ENCODE measurements at places on chromosomes 7 and 10.
A peak's percentile ranks its signal among the peaks of the same experiment; 100 is the strongest.

GRCh38 chr7:84317536-84317935 is 122.9 kb upstream of the SEMA3A start:
- DNase-seq, result no peak

DNA sequence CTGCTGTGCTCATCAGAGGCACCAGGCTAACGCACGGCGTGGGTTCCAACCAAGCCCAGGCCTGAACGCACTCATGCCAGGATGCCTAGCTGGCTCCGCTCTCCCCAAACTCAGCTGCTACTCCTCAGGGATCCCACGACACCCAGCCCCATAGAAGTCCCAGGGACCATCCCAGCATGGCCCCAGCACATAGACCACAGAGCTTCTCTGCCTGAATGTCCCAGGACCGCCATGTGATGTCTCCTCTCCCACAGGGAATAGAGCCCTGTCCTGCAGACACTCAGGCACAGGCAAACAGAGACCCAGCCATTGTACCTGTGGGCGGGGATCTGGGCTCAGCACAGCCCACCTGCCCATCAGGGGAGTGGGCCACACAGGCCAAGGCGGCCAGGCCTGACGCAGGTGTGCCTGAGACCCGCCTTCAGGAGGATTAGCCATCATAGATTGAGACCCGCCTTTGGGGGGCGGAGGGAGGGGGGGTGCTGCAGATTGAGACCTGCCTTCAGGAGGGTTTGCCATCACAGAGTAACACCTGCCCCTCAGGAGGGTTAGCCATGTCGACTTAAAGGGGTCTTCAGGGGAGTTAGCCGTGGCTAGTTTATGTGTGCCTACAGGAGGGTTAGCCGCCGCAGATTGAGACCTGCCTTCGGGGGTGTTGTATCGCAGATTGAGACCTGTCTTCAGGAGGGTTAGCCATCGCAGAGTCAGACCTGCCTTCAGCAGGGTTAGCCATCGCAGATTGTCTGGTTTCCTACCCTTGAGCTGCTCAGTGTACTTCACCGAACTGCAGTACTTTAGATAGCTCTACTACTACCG is 29.0 kb downstream of the RASGEF1A start:
- no peak for DNase-seq

DNA sequence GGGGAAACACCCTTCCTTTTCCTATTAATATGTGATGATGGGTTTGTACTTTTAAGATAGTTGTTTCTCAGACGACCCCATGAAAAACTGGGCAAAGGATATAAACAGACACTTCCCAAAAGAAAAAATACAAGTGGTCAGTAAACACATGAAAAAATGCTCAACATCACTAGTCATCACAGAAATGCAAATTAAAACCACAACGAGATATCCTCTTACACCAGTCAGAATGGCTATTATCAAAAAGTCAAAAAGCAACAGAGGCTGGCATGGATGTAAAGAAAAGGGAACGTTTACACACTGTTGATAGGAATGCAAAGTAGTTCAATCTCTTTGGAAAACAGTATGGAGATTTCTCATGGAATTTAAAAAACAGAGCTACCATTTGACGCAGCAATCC is 111.4 kb upstream of the ZEB1 start:
- no peak for DNase-seq

DNA sequence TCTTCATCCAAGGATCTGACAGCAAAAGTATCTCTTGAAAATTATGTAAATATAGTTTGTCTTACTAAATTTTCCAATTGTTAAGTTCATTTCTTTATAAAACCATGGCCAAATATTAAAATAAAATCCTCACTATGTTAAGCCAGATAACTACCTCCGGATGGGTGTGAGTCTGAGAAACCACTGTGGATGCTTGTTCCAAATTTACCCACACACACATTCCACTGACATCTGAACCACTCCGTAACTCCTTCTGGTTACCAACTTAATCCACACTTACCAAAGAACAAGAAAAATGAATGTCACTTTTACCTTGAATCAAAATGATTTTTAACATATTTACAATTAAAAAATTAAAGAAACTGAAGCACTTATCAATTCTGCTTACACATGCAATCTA is 19.7 kb downstream of the CYTH3 start:
- no peak for DNase-seq

DNA sequence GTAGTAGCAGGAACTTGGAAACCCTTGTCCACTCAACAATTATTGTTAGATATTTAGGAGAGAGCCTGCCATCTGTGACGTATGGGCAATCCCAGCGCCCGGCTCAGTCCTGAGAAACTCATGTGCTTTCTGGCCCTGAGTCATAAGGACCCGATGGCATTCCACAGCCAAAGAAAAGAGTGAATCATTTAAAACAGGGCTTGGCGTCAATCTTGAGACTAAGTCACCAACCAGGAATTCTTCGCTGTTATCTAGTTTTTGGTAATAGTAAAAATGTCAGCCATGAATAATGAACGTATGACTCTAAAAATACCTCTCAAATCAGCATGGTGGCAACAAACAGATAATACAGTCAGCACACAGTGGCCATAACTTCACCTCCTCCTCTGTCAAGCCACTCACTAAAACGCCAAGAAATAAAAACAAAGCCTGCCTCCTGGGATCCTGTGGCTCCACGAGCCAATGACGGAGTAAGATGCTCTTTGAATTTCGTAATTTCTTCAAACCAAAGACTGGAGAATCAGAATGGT is 140.8 kb downstream of the ADAM12 start:
- DNase-seq, result no peak

- DNase-seq, result peak; percentile 53
These were observed 2.3 kb downstream of the MINPP1 start for GRCh38 chr10:87506956-87507355.

GRCh38 chr10:68223535-68224165 is 8.3 kb downstream of the ATOH7 start:
- no peak for DNase-seq

DNA sequence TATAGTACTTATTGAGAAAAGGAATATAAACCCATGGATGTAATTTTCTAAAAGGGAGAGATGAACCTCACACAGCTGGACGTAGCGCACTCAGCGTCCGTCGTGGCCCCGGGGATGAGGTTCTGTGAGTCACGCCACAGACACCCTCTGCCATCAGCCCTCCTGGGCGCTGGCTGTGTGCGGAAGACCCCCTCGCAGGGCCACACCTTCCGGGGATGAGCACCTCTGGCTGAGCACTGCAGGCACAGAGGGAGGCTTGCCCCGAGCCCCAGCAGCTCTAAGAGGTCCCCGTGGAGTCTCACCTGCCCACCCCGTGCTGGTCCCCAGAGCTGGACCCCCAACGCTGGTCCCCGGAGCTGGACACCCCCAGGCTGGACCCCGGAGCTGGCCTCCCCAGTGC is 215.8 kb downstream of the PTPRN2 start:
- no peak for DNase-seq

- DNase-seq, result peak; percentile 63
These were observed 7.4 kb downstream of the IGF2BP3 start for GRCh38 chr7:23462846-23463245.
